ENCODE measurements at places on chromosomes 11 and 22.

DNA sequence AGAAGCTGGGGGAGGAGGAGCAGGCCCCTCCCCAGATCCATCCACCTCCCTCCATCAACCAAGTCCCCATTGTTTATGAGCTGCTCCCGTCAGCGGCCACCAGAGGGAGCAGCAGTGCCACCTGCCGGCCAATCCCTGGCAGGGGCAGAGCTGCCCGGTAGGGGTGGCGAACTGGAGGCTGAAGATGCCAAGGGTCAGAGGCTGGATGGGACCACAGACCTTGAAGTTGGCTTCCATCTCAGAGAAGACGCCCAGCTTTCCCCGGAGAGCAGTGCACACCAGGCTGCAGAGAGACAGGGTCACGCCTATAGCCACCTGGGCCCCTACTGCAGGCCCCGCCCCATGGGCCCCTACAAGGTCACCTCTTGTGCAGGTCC is 3.6 kb downstream of the FIBP start:
- no peak for DNase-seq

DNA sequence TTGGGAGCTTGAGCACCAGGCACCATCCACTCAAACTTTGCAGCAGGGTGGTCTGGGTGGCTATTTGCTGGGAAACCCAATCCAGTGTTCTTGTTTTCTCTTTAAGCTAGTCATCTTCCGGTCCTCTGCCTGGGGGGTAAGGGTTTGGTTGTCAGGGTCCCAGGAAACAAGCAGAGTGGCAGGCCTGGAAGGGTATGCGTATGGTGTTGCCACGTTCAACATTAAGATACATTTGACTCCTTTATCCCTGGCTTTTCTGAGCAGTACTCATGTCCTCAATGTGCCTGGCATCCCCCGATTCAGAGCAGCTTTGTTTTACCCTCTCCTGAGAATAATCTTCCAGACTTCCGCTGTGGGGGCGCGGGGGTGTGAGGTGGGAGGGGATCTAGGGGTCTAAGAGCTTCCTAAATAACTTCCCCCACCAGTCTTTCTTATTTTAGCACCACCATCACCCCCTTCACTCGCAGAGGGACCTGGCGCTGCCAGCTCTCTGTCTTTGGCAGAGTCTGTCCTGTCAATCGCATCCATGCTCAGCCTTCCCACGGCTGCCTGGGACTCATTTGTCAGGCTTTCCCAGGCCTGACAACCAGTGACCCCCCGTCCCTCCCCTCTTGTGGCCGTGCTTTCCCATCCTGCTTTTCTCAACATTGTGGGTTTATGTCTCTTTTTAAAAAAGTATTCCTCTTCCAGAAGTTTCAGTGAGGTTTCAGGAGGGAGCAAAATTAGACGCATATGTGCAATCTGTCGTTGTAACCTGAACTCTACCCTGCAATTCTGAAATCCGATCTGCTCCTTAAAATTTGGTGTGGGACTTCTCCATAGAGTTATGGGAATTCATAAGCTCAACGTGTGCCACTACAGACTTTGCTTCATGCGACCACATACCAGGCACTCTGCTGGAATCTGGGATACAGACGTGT is 27.0 kb upstream of the RBFOX2 start:
- DNase-seq: no peak

DNA sequence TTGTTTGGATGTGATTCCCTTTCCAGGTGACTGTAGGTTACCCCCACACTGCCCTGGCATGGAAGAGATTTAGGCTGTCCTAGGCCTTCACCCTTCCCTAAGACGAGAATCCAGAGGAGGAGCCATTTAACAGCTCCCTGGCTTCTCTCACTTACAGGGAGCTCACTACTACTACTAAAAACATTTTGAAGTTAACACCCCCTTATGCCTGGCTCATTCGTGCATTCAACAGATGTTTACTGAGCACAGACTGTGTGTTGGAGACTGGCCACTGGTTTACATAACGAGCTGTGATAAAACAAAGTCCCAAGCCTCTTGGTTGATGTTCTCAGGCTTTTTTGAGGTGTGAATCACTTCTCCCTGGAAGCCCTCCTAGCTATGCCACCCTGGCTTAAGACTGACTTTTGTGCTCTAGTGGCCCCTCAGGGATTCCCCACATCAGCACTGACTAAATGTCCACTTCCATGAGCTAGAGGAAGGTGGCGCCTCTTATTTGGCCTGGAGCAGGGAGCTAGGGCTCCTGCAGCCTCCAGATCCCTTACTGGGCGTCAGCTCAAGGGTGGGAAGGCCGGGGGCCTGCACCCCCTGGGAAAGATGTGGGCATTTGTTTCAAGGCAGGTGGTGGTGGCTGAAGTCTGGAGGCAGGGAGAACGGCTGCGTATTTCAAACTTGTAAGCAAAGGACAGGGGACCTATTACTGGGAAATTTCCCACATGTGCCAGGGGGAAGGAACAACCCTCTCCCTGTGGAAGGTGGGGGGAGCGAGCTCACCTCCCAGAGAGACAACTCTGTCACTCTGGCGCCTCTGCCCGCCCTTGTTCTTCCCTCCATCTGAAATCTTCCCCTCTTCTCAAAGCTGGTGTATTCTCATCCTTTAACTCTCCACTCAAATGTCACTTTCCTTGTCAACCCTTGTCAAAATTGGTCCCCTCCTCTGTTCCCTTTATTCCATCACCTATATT is 19.4 kb upstream of the MALAT1 start:
- peak; percentile 73 for DNase-seq

DNA sequence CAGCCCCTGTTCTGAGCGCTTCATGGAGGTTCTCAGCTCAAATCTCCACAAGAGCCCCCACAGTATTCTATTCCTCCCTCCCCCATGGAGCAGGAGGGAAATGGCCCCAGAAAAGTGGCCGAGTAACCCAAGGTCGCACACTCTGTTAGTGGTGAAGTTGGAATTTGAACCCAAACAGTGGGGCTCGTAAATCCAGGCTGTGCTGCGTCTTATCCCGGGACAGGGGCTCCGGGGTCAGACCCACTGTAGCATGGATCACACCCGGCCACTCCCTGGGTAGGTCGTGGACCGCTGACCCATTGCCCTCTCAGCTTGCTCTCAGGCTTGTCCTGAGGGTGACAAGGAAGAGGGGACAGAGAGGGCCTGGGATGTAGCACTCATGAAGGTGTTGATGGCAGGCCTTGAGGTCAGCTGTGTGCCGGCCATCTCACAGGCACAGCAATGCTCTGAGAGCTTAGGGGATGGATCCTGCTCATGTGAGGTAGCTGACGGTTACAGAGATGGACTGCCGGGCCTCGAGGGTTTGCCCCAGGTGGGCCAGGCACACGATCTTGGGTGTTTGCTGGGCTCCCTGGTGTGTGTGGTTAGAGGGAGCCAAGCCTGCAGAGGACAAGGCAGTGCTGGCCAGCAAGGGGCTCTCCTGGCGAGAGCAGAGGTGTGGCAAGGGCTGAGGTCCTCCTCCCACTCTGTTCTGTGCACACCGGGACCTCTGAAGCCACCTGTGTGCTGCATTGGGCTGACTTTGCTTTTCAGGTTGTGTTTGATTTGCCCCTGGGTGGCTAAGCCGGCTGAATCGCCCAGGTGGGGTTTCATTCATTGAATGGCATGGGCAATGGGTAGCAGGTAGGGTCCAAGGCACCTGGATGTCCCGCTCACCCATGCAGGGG is 2.3 kb upstream of the FGF19 start:
- DNase-seq: no peak

DNA sequence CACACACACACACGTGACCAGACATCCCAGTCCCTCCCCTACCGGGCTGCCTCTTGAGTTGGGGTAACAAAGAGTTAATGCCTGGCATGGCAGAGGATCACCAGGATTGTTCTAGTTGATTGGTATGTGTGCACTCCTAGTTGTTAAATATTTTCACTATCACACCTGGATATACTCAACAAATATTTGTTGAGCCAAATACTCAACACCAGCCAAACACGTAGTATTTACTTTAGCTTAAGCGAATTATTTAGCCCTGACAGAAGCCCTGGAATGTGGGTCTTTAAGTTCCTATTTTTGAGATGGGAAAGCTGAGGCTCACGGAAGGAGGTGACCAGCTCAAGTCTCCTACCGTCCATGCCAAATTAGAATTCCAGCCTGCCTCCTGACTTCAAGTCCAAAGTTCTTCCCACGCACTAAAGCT is 10.5 kb downstream of the CD3E start:
- no peak for DNase-seq

- DNase-seq: no peak
Observed at GRCh38 chr11:18650859-18651557, 16.9 kb upstream of the SPTY2D1 start.

All from putamen (tissue), 1 donor.